Stimulated activated CD4-positive, alpha-beta T cell treated with anti-CD3 and anti-CD28 coated beads, Interleukin-4, amount 100 ng/mL, for 48 hours (primary cell): ENCODE measurements at places on chromosomes 1 and 21.

DNA sequence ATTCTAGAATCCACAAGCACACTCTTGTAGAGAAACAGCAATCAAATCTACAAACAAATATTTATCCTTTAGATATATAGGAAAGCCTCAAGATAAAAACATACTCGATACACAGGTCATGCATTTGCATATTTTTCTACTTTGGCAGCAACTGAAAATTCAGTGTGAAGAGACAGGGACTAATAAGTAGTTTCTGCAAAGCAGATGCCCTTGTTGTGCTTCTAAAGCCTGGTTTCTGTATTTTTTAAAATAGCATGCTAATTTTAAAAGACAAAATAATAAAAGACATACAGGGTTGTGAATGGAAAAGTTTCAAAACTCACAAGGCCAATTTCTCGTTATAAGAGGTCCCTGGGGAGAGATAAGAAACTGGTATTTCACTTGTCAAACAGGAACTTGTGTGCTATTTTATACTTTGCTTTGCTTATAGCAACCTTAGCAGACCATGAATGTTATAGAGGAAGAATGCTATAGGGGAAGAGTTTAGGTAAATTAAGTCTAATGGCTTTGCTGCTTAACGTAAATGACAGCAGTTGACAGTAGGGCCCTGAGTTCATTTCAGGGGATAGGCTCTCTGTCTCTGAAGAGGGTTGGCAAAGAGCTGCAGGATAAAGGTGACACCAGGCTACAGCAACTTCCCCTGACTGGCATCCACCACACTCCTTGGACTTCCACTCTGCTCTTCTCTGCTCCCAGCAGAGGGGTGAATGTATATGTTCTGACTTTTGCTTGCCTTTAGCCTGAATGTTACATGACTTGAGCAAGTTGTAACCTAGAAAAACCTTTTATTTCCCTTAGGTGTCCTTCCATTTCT is 9.4 kb upstream of the RGS13 start:
- no peak for DNase-seq

DNA sequence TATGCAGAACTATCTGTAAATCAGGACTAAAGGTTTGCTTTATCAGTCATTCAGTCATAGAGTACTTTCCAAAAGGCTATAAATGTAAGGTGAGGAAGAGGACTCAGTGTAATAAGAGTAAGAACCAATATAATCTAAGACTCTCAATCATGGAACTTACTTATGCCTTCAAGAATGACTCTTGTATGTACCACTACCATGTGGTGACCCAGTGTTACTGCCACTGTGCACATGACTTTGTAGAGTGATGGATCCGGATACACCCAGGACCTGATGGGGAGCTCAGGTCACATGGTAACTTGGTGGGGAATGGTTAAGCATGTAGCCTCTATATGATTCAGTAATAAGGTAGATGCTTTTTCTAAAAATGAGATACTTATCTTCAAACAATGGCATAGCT is 2099.8 kb downstream of the MRPL39 start:
- DNase-seq: no peak

DNA sequence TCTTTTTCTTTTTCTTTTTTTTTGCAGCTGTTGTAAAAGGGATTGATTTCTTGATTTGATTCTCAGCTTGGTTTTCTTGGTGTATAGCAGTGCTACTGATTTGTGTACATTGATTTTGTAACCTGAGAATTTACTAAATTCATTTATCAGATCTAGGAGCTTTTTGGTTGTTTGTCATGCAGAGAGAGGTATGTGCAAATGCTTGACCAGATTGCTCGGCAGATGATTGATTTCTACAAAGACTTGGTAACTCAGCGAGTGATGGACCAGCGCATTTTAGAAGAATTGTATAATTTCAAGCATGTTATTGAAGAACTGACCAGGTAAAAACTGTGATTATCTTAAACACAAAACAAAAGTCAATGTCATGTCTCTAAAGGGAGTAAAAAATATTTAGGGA is 27.9 kb downstream of the AXDND1 start:
- DNase-seq: no peak

GRCh38 chr1:107741242-107741641 is 223.7 kb downstream of the VAV3 start:
- no peak for DNase-seq

DNA sequence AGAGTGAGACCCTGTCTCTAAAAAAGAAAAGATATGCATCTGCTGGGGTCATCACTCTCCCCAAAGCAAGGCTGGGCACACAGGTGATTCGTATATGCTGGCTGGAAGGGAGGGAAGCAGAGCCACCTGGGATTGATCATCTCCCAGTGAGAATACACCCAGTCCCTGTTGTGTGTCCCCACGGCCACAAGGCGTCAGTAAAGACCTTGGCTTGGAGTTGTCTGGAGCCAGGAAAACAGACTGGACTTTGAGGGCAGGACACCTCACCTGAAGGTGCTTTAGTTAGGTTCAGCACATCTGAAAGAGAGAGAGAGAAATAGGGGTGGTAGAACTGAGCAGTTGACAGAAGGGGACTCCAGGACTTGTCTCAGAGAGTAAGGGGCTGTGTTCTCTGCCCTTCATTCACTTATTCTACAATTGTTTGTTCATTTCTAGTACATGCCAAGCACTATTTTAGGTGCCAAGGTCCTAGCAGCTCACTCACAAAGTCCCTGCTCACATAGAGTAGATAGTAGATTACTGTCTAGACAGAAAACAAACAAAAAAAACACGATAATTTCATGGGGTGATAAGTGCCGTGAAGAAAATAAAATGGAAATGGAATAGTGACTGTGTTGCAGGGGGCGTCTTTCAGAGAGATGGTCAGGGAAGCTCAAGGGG is 13.5 kb downstream of the CITED4 start:
- DNase-seq: no peak

GRCh38 chr1:168879896-168880734 is 151.1 kb upstream of the DPT start:
- no peak for DNase-seq

GRCh38 chr1:1004780-1005697 is 5.1 kb upstream of the HES4 start:
- DNase-seq: no peak

GRCh38 chr1:111738436-111739193 is 580 bp downstream of the INKA2 start:
- DNase-seq: no peak

DNA sequence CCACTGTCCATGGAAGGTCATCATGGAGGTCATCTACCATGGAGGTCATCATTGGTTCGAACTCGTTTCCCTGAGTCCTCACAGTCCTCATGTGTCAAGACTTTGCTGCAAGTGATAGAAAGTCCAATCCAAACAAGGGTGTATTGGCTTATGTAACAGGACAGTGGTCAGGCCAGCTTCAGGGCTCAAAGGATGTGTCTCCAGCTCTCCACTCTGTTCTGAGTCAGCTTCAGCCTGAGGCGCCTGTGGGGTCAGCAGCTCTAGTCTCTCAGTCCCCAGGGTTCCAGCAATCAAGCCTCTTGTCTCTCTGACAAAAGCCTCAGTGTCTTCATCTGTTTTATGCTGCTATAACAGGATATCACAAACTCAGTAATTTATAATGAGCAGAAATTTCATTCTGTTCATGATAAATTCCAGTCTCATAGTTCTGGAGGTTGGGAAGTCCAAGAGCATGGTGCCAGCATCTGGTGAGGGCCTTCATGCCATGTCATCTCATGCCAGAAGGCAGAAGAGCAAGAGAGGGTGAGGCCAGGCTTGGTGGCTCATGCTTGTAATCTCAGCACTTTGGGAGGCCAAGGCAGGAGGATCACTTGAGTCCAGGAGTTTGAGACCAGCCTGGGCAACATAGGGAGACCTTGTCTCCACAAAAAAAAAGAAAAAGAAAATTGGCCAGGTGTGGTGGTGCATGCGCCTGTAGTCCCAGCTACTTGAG is 19.5 kb downstream of the A3GALT2 start:
- no peak for DNase-seq

- no peak for DNase-seq
Observed at GRCh38 chr1:87325982-87326738, 2.5 kb upstream of the LMO4 start.

DNA sequence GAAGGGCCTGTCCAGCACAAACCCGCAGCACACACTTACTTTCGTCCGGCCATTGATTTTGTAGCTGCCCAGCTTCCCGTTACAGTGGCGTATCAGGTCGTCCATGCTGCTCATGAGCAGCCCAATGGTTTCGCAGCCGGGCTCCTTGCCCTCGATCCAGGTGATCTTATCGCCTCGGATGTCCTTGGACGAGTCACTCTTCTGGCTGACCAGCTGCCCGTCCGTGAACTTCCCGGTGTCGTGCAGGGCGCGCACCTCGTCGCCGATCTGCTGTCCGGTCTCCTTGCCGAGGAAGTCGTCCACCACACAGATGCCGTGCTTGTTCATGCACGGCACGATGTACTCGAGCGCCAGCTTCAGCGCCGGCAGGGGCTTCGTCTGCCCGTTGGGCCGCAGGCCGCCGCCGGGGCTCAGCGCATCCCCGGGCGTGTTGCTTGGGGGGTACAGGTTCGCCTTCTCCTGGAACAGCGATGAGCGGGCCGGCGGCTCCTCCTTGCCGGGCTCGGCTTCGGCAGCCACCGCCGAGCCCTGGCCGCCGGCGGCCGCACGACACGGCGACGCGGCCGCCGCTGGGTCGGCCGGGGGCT is 1.0 kb downstream of the EGLN1 start:
- DNase-seq: peak; percentile 12

GRCh38 chr1:199038156-199038555 is 399.3 kb downstream of the PTPRC start:
- no peak for DNase-seq

GRCh38 chr1:69401879-69402278 is 165.8 kb upstream of the LRRC7 start:
- no peak for DNase-seq

- no peak for DNase-seq
Observed at GRCh38 chr1:119987686-119988085, 81.8 kb downstream of the NOTCH2 start.

DNA sequence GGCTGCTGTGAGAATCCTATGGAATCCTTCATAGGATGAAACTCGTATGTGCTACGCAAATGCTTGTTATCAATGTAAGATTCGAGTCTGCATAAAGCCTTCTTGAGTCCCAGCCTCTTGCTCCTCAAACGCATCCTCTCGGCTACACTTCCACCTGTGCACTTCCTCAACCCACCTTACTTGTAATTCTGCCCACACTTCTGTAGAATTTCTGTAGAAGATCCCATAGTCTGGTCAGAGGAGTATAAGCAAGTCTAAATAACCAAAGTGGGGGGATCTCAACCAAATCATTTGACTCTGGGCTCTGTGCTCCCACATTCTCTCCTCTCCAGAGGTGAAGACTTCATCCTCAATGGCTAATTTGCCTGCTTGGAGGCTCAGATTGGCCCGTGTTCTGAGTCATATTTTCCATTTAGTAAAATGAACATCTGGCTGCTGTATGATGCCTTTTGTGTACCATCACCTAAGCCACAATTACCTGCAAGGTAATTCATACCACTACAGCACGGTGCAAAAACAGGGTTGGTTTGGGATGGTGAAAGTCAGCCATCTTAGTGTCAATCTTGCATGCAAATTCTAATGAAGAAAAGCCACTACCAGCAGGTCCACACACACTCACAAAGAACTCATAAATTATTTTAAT is 63.2 kb downstream of the ITPKB start:
- no peak for DNase-seq

GRCh38 chr1:206698011-206698410 is 13.3 kb downstream of the MAPKAPK2 start:
- no peak for DNase-seq

DNA sequence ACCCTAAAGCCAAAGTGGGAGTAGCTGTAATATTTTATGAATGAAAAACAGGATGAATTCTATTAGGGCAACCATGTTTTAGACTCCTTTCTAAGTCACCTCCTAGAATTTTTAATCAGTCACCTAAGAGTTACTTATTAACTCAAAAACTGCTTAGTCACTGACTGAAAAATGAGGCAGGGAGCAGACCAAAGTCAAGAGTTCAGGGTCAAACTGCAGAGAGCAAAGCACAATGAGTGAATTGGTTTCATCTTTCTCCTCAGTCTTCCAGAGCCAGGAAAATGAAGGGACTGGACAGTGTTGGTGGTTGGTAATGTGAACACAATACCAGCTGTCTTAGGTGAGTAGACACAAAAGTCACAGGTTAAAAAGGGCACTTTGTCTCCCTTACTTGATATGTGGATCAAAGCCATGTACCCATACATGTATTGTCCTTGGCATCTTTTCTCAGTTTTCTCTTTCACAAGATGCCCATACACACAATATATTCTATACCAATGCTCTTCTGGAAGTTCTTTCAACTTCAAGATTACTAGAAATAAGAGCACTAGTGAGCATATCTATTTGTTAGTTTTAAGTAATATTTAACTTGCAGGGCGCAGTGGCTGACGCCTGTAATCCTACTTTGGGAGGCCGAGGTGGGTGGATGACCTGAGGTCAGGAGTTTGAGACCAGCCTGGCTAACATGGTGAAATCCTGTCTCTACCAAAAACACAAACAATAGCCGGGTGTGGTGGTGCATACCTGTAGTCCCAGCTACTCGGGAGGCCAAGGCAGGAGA is 42.2 kb downstream of the ATP1B1 start:
- DNase-seq: no peak

- DNase-seq: no peak
Observed at GRCh38 chr1:92367496-92367895, 68.6 kb downstream of the RPAP2 start.

GRCh38 chr1:30318413-30318812 is 405.0 kb downstream of the MATN1 start:
- no peak for DNase-seq

DNA sequence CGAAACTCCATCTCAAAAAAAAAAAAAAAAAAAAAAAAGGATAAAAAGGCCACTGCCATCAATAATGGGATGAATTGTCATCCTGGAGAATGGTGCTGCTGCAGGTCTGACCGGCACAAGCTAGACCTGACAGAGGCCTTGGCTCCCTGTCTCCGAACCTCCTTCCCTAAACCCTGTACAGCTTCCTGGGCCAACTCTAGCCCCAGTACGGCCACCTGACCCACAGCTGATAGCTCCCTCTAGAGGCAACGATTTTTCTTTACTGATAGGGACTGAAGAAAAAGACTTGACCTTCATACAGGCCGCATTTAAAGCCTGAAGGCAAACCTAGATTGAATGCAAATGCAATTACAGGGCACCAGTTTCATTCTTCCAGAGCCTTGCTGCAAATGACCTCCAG is 30.7 kb downstream of the NOL9 start:
- DNase-seq: no peak

GRCh38 chr1:33957854-33958253 is 94.0 kb downstream of the HMGB4 start:
- DNase-seq: no peak
